Body of pancreas (tissue), 4 donors: ENCODE measurements at places on chromosomes 4 and X. TPM values are rescaled to one million over a fixed set of nuclear protein-coding genes. Genes with fewer than 3 reads are reported as not detected.

DNA sequence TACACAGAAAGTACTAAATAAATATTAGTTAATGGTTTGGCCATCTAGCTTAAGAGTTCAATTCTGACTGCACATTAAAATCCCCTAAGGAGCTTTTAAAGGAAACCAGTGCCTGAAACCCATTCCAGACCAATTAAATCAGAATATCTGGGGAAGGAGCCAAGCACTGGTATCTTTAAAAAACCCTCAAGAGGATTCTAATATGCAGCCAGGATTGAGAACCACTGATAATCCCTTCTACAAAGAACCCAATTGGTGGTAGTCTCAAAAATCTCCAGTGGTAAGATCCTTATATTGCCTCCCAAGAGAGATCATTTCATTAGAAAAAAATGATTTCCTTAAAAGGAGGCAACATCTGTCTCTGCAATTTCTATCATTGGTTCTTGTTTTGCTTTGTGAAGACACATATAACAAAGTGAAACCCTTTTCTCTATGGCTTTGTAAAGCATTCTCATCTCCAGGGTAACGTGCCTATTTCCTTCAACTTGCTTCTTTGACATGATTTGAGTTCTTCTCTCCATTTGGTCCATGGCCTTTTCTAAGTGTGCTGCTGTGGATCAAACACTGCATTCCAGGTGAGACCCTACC lies 3.5 kb downstream of the GPR34 start:
- H3K27me3 ChIP-seq: no peaks in the 10 kb centered on the region
- no peak for DNase-seq
- H3K27ac ChIP-seq: no peak overlapping the region
- no peak overlapping the region for H3K4me3 ChIP-seq
- no peaks in the 10 kb centered on the region for H3K4me1 ChIP-seq

- no peak for DNase-seq
- no peaks in the 10 kb centered on the region for H3K36me3 ChIP-seq
- H3K27me3 ChIP-seq: no peaks in the 10 kb centered on the region
- H3K4me3 ChIP-seq: no peak overlapping the region
These were observed 42.1 kb upstream of the HOPX start for GRCh38 chr4:56723201-56723605.

DNA sequence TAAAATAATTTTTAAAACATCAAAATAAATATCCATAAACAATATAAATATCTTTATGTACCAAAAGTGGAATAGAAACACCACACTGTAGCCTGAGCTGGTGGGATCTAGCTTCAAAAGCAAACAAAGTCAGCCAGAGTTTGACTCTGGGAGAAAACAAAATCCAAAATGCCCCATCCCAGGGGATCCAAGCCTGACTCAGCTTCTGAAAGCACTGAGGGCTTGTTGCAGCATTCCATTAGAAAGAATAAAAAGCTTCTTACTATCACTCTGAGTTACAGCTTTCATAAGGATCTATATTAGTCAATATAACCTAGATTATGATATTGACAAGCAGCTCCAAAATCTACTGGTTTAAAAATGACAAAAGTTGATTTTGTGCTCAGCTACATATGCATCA lies 149.7 kb upstream of the ANKRD50 start:
- no peaks in the 10 kb centered on the region for H3K27me3 ChIP-seq
- peaks cover 10% of the 10 kb centered on the region for H3K4me1 ChIP-seq
- no peaks in the 10 kb centered on the region for H3K36me3 ChIP-seq
- no peak for DNase-seq
- no peak overlapping the region for H3K27ac ChIP-seq
- H3K4me3 ChIP-seq: no peak overlapping the region

- H3K4me1 ChIP-seq: peaks cover 8% of the 10 kb centered on the region
- H3K4me3 ChIP-seq: no peak overlapping the region
- no peaks in the 10 kb centered on the region for H3K27me3 ChIP-seq
- H3K36me3 ChIP-seq: no peaks in the 10 kb centered on the region
These were observed 79.4 kb downstream of the SYNPO2 start for GRCh38 chr4:118968005-118968404.

GRCh38 chrX:111719426-111720210 lies 38.6 kb downstream of the ALG13 start:
- no peak for DNase-seq
- H3K27ac ChIP-seq: no peak overlapping the region
- no peaks in the 10 kb centered on the region for H3K4me1 ChIP-seq
- no peak overlapping the region for H3K4me3 ChIP-seq
- H3K36me3 ChIP-seq: no peaks in the 10 kb centered on the region

DNA sequence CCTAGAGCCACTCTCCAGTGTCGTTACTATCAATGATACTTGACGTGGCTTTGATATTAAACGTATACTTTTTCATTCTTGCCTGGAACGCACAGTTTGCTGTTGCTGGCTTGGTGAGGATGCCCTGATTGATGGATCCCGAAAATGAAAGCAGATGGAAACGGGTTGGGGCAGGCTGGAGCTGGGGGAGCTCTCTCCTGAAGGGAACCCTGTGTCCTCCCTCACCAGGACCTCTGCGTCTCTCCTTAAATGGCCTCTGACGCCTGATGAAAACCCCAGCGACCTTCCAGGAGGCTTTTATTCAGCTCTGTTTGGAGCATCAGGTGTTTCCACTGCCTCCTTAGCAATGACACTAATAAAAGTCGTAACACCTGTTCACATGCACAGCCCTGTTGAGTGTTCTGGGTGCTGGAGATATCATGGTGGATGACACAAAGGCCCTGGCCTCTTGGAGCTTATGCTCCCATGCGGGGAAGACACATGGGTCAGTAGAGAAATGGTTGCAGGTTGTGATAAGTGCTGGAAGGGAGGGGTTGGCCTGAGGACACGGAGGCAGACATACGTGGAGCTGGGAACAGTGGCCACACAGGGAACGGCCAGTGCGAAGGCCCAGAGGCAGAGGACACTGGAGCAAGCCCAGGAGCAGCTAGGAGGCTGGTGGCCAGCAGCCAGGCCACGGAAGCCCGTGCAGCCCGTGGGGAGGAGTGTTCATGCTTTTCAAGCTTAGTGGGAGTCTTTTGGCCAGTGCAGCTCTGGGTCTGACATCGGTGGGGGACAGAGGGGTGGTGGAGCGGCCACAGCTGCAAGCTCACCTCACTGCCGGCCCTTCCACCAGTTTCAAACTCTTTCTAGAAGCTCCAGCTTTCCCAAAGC lies 7.5 kb downstream of the MSANTD1 start:
- H3K4me1 ChIP-seq: no peaks in the 10 kb centered on the region
- no peaks in the 10 kb centered on the region for H3K36me3 ChIP-seq
- no peaks in the 10 kb centered on the region for H3K27me3 ChIP-seq
- no peak overlapping the region for H3K4me3 ChIP-seq
- DNase-seq: no peak

- H3K27ac ChIP-seq: peak overlapping the region; percentile 13
- peaks cover 23% of the 10 kb centered on the region for H3K4me1 ChIP-seq
- H3K27me3 ChIP-seq: no peaks in the 10 kb centered on the region
- no peak overlapping the region for H3K4me3 ChIP-seq
- H3K36me3 ChIP-seq: no peaks in the 10 kb centered on the region
These were observed 466 bp upstream of the SLC39A8 start for GRCh38 chr4:102345795-102346100.

Gene GCNA
- 3.6 TPM for total RNA-seq

Gene TNIP2
- total RNA-seq: 39.7 TPM

GRCh38 chr4:86924811-86925210 lies 10.0 kb upstream of the AFF1 start:
- H3K4me3 ChIP-seq: no peak overlapping the region
- H3K36me3 ChIP-seq: no peaks in the 10 kb centered on the region
- DNase-seq: no peak
- H3K27ac ChIP-seq: no peak overlapping the region

DNA sequence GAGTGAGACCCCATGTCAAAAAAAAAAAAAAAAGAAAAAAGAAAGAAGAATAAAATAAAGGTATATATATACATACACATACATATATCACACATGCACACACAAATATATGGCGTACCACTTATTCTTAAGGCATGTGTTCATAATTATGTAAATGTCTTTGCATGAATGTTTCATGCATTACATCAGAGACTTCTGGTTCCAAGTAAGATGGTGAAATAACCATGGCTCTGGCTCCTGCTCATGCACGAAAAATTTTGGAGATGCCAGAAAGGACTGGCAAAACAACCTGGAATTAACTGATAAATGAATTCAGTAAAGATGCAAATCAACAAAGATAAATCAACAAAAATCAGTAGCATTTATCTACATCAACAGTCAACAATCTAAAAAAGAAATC lies 19.7 kb upstream of the FHIP1A start:
- no peaks in the 10 kb centered on the region for H3K4me1 ChIP-seq
- no peak overlapping the region for H3K4me3 ChIP-seq
- DNase-seq: no peak
- H3K27ac ChIP-seq: no peak overlapping the region

Gene NLGN3
- total RNA-seq: 1.0 TPM

DNA sequence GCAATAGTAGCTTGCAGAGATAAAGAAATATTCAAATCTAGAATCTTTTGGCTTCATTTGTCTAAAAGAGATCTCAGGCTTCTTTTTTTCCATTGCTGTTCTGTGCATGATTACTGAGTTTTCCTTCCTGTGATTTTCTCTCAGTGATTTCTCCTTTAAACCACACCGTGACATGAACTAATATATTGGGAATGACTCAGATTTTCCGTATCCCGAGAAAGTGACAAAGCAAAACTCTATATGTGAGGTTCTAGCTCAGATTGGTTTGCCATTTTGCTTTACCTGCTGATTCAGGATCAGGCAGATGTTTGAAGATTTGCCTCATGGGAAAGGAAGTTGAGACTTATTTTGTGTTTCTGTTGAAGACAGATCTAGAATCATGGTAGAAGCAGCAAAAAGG lies 59.4 kb downstream of the MTHFD2L start:
- H3K27ac ChIP-seq: no peak overlapping the region
- H3K4me3 ChIP-seq: no peak overlapping the region
- DNase-seq: no peak
- H3K4me1 ChIP-seq: no peaks in the 10 kb centered on the region
- H3K36me3 ChIP-seq: no peaks in the 10 kb centered on the region

DNA sequence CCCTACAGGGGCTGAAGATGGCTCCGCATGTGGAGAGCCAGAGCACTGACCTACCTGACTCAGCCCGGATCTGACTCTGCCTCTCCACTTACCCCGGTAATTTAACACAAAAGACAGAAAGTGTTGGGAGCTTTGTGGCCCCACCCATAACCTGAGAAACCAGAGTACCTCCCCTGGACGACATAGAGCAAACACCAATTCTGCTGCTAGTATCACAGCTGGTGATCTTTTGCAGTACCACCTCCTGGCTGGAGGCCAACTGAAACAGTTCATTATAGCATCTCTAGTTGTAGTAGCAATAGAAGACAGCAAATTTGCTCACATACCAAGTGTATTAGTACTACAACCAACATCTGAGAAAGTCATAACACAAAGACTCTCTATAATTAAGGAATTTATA lies 443.9 kb downstream of the KLHL4 start:
- H3K27ac ChIP-seq: no peak overlapping the region
- DNase-seq: no peak
- H3K4me1 ChIP-seq: no peaks in the 10 kb centered on the region
- no peaks in the 10 kb centered on the region for H3K36me3 ChIP-seq

DNA sequence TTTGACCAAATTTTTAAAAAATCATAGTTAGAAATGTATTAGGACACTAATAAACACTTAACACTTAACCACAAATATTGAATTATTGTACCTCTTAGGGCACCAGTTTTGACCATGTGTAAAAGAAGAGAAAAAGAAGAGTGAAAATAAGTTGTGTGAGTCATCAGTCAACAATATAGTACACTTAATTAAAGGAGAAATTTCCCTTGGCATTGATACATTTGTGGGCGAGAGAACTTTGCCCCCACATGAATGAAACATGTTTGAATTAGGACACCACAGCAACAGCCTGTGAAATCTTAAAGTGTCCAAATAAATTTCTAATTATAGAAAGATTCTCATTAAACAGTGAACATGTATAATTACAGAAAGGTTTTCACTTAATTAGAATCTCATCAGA lies 1292.8 kb upstream of the TENM3 start:
- DNase-seq: no peak
- H3K27ac ChIP-seq: no peak overlapping the region
- H3K27me3 ChIP-seq: no peaks in the 10 kb centered on the region

DNA sequence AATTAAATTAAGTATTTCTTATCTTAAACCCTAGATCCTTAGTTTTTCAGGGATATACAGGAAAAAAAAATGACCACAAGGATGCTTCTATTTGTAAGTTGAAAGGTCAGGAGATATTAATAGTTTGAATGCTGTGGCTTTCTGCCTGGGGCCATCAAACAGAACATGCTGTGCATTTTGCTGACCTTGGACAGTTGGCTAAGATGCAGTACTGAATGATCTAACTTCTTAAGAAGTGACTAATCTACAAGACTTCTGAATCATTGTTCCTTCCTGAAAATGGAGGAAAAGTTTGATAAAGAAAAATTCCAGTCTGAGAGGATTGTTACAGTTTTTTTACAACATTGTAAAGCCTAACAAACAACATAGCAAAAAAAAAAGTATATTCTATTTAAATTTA lies 237.8 kb upstream of the JADE1 start:
- peaks cover 63% of the 10 kb centered on the region for H3K4me1 ChIP-seq
- peak overlapping the region; percentile 90 for H3K27ac ChIP-seq
- no peaks in the 10 kb centered on the region for H3K27me3 ChIP-seq
- H3K4me3 ChIP-seq: no peak overlapping the region

DNA sequence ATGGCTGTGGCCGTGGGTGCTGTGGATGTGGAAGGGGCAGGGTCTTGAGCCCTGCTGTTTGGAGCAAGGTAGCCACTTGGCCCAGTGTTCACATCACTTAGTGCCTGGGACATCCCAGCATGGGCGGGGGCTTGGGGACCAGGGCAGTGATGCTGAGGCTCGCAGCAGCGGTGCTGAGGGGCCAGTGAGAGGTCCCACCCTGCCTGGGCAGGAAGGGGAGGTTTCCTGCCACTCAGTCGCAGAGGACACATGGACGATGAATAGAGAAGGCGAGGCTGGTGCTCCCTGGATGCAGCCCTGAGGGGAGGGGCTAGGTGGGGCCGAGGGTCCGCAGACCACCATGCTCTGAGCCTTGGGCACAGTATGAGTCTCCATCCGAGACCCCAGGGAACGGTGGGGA lies 25.7 kb downstream of the DOK7 start:
- H3K36me3 ChIP-seq: no peaks in the 10 kb centered on the region
- peaks cover 11% of the 10 kb centered on the region for H3K4me1 ChIP-seq
- H3K27ac ChIP-seq: no peak overlapping the region
- H3K4me3 ChIP-seq: no peak overlapping the region

GRCh38 chr4:123159479-123159878 lies 237.1 kb upstream of the NUDT6 start:
- H3K27ac ChIP-seq: no peak overlapping the region
- no peaks in the 10 kb centered on the region for H3K4me1 ChIP-seq
- no peaks in the 10 kb centered on the region for H3K36me3 ChIP-seq
- no peak for DNase-seq
- H3K27me3 ChIP-seq: no peaks in the 10 kb centered on the region

GRCh38 chrX:43008356-43008755 lies 230.4 kb upstream of the PPP1R2C start:
- no peaks in the 10 kb centered on the region for H3K4me1 ChIP-seq
- no peak overlapping the region for H3K4me3 ChIP-seq
- H3K27me3 ChIP-seq: no peaks in the 10 kb centered on the region
- no peak for DNase-seq

- no peak for DNase-seq
- H3K36me3 ChIP-seq: no peaks in the 10 kb centered on the region
- no peak overlapping the region for H3K4me3 ChIP-seq
- no peaks in the 10 kb centered on the region for H3K4me1 ChIP-seq
- no peaks in the 10 kb centered on the region for H3K27me3 ChIP-seq
These were observed 748 bp downstream of the FAM9B start for GRCh38 chrX:9033179-9033578.
